Pulmonary artery endothelial cell (primary cell): ENCODE measurements at places on chromosomes 7 and 10. TPM values are rescaled to one million over a fixed set of nuclear protein-coding genes. Genes with fewer than 3 reads are reported as not detected.

Gene FAM25C
- total RNA-seq, result not detected in 2 replicates

Gene IL6
- 8.2 and 16.3 TPM in 2 replicates for total RNA-seq

Gene PNLIPRP3
- not detected in 2 replicates for total RNA-seq

GRCh38 chr7:141587304-141587703 lies 36.1 kb downstream of the AGK start:
- DNase-seq, result no peak

DNA sequence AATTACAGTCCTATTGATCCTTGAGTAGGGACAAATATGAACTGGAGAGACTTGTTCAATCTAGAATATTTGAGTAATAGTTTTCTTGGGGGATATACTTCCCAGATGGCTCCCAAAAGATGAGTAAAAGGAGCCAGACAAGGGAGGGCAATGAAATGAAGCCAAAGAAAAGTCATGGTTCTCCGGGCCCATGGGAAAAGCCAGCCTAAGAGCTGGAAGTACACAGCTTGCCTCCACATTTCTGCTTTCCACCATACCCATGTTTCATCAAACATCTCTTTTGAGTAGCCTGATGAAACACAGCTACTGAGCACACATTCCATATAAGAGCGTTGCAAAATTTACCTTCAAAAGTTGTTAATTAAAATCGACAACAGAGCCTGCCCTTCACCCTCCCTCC lies 535.0 kb upstream of the FZD8 start:
- DNase-seq, result no peak

DNA sequence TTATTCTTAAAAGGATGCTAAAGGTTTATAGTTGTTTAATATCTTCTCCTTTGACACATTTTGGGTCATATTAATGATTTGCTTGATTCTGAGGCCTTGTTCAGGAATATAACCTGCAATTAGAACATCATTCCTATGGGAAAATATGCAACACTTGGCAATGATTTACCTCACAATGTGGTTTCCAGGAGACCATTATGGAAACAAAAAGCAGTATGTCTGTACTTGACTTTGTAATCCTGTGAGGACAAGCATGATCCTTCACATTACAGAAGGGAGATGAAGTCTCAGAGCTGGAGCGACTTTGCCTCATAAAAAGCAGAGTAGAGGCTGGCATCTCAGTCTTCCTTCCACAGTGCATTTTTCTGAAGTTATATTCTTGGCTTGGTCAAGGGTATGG lies 57.0 kb upstream of the CDCA7L start:
- no peak for DNase-seq
